Stimulated activated CD8-positive, alpha-beta memory T cell treated with anti-CD3 and anti-CD28 coated beads, Interleukin-12 subunit alpha, Interleukin-12 subunit beta, amount 100 ng/mL, for 1 hour (primary cell): ENCODE measurements at places on chromosomes 5 and 9.
A peak's percentile ranks its signal among the peaks of the same experiment; 100 is the strongest.

- DNase-seq: no peak
Observed at GRCh38 chr5:128477944-128478343, 60.1 kb downstream of the FBN2 start.

DNA sequence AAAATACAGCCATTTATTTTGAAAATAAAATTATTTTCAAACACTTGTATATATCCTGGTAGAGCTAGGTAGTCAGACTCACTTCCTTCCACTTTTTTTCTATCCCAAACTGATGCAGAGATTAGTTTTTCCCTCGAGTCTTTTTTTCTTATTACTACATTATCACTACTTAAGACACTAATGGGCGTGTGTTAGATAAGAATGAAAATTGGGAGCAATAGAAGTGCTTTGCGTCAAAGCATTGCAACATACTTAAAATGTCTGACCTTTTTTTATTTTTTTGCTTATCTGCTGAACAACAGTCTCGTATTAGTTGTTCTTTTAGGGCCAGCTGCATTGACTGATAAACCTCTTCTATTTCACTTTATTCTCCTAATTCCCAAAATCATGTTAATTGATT, 1278.7 kb downstream of the CDH12 start:
- no peak for DNase-seq

DNA sequence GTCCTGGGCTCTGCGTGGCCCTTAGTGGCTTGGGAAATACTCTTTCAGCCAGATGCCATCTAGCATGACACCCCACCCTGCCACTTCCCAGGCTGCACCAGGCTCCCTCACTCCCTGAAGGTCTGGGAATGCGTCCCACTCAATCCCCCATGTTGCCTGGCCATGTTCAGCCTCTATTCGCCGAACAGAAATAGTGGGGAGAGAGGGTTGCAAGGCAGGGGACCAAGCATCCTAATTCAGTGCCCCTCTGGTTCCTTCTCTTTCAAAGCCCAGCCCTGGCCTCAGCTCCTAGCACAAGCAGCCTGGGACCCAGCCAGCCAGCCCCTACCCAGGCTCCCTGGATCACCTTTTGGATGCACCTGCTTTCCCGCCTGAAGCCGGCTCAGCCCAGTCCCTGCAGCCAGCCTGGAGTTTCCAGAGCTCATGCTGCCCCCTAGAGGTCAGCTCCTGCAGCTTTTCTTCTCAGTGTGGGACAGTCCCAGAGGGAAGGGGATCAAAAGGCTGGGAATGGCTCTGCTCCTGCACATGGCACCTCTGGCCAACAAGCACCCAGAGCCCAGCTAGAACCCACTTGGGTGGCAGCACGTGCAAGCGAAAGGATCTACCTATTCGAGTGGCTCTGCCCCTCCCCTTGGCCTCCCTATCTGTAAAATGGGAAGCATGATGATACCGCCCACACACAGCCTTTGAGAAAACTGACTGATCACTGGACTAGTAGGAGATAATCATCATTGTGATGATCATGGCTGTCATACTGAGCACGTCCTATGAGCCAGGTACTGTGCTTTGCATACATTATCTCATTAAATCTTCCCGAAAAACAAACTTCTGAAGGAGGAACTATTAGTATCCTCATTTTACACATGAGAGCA, 48.7 kb upstream of the C5orf58 start:
- peak; percentile 11 for DNase-seq

GRCh38 chr9:15249042-15249818, 57.8 kb downstream of the TTC39B start:
- DNase-seq: no peak

GRCh38 chr5:124888050-124888506, 141.6 kb upstream of the ZNF608 start:
- DNase-seq: no peak

GRCh38 chr9:112850840-112851239, 39.8 kb downstream of the SLC46A2 start:
- DNase-seq: no peak

GRCh38 chr5:179759581-179760551, 27.2 kb downstream of the MAML1 start:
- DNase-seq: no peak

DNA sequence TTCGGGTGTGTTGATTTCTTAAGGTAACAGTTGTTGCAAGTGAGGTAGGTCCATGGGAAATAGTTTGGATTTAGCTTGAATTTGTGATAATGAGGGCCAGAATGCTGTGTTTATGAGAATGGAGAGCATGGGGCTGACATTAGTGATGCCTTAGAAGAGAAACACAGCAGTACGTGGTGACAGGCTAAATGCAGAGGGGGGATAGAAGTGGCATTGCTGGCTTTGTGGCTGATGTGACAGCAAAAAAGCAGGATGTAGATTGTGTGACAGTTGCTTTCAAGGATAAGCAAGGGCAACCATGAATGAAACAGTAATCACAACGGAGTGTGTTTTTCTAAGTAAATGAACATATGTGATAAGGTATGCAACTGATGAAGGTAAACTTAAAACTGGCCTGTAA, 103.4 kb upstream of the SGCD start:
- no peak for DNase-seq

DNA sequence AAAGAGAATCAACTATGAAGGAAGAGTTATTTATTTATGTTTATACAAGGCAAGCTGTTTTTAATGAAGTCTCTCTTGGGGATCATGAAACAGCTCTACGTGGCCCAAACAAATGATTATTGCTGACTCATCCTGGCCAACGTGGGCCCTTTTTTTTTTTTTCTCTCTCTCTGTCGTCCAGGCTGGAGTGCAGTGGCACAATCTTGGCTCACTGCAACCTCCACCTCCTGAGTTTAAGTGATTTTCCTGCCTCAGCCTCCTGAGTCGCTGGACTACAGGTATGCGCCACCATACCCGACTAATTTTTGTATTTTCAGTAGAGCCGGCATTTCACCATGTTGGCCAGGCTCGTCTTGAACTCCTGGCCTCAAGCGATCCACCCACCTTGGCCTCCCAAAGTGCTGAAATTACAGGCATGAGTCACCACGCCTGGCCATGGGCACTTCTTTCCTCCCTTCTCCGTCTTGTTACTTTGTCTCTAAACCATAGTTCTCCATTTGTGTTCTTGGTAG, 98.3 kb downstream of the BASP1 start:
- DNase-seq: no peak

DNA sequence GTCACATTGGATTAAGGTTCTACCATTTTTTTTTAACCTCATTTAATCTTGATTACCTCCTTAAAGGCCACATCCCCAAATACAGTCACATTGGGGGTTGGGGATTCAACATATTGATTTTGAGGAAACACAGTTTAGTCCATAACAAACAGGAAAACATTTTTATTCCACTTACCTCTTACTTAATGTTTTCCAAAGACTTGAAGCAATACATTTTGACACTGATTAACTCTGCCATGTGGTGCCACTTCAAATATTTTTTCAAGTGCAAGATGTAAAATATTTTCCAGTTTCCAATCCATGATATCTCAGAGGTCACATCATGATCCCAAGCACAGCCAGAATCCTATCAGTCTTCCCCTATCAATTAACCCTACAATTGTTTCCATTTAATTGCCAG, 548.0 kb downstream of the CSNK1G3 start:
- DNase-seq: no peak

DNA sequence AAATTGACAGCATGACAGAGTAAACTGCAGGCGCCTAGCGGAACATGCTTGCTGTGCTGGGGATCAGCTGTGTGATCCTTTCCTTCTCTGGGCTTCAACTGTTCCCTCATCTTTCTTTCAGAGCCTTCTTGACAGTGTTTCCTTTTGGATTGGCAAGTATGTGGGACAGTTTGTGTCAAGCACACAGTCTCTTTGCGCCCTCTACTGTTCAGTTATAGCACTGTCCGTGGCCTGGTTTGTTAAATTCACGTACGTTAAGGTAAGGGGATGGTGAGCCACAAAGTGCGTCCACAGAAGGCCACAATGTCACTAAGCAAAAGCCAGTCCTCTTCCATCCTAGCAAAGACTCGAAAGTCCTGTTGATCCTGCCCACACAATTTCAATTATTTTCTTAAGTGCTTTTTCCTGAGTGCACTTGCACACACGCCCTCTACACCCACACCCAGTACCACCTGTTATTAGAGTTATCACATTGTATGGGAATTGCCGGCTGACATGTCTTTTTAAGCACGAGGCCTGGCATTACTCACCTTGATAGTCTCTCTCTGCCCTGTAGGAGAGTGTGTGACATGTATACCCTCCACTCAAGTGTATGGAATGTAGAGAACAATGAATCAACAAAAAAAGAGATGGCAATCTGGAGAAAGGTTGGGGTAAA, 22.5 kb upstream of the PTPN3 start:
- peak; percentile 2 for DNase-seq

DNA sequence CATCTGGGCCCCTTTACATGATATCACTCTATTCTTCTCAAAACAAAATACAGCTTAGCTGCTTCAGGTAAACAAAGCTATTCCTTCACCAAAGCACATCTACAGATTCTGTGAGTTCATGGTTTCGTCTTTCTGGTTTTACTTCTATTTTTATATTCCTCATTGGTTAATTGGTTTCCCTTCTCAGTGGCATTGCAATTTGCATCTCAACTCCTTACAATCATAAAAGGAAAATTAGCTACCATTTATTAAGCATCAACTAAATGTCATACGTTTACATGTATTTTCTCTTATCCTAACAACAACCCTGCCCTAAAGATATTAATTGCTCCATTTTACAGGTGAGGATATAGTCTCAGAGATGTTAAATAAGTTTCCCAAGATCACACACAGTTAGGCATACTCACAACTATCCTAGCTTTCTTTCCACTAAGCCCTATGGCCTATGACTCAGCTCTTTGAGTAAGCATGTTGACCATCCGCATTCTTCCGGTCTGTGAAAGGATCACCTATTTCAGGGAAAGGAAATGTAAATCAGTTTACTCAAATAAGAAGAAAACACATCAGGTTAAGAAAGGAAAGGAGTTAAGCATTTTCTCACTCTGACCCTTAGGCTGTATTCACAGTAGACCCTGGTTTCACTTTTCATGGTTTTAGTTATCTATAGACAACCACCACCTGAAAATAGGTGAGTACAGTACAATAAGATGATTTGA, 146.1 kb downstream of the CAAP1 start:
- DNase-seq: no peak

DNA sequence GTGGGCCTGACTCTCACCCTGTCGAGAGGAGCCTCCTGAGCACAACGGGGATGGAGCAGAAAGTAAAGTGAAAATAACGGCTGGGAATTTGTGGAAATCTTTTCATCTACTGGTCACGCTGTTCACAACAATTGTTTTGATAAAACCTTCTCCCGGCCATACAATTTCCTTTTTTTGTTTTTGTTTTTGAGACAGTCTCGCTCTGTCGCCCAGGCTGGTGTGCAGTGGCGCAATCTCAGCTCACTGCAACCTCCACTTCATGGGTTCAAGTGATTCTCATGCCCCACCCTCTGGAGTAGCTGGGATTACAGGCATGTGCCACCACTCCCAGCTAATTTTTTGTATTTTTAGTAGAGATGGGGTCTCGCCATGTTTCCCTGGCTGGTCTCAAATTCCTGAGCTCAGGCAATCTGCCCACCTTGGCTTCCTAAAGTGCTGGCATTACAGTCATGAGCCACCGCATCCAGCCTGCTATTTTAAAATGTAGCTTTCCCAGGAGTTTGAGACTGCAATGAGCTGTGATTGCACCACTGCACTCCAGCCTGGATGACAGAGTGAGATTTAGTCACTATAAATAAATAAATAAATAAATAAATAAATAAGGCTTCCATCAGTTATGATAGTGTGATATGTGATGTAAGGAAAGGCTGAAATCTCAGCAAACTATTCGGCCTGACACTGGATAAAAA, 73.5 kb upstream of the PTGER4 start:
- DNase-seq: no peak

- DNase-seq: no peak
Observed at GRCh38 chr5:160133071-160133917, 14.0 kb upstream of the PWWP2A start.

DNA sequence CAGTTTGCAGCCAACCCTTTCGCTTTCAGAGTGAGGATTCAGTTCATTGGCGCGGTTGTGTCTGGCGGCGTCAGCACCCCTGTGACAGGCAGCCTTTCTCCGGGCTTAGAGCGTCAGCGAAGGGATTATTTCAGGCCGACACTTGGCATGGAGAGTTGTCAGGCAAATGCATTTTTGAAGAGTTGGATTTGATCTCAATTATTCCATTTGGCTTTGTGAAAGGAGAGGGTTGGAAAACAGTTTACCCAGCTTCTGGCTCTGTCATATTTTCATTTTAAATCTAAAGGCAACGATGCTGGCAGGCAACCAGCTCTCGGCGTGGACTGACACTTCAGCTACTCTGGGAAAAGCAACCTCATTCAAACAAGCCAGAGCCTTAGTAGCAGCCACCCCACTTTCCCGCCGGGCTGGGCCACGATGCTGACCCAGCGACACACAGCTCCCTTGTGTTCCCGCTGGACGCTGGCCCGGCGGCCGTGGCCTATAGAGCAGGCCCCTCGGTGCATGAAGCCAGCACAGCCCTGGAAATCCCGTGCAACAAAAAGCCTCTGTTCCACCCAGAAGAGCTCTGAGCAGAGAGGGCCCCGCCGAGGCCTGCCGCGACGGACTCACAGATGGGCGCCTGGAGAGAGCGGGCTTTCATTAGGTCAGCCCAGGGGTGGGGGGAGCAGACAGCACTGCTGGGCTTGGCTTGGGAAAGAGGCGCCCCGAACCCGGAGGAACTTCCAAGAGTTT, 28.9 kb upstream of the LPCAT1 start:
- DNase-seq: no peak

- DNase-seq: no peak
Observed at GRCh38 chr9:5633243-5633642, 4.3 kb downstream of the RIC1 start.

GRCh38 chr9:7125231-7125630, 367.5 kb downstream of the KDM4C start:
- DNase-seq: no peak

GRCh38 chr9:68851657-68852056, 146.6 kb downstream of the PIP5K1B start:
- no peak for DNase-seq

DNA sequence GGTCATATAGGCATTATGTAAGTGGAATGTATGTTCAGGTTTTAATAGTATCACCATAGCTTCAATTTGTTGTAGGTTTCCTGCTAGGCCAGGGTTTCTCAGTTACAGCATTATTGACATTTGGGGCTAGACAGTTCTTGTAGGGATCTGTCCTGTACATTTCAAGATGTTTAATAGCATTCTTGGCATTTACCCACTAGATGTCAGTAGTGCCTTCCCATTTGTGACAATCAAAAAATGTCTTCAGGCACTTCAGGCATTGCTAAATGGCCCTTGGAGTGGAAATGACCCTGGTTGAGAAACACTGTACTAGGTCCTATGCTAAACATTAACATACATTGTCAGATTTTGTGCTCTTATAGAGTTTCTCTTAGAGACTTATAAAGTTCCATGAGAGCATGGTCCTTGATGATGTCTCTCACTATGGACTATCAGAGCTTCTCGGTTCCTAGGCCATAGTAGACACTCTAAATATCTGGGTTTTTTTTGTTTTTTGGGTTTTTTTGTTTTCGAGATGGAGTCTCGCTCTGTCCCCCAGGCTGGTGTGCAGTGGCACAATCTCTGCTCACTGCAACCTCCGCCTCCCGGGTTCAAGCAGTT, 1.4 kb downstream of the KIF20A start:
- DNase-seq: no peak
